DMS79 treated with DMSO at 0.1 percent for 48 hours (cell line): ENCODE measurements at places on chromosomes 6 and 20.

GRCh38 chr6:150443621-150444020, 74.8 kb downstream of the IYD start:
- DNase-seq, result no peak

GRCh38 chr20:23048283-23049200, 930 bp downstream of the THBD start:
- DNase-seq, result peak; percentile 44

- no peak for DNase-seq
Measured at GRCh38 chr6:52337633-52338290, 24.2 kb upstream of the PAQR8 start.

GRCh38 chr6:20538131-20538662, 3.9 kb downstream of the CDKAL1 start:
- no peak for DNase-seq

- DNase-seq, result peak; percentile 32
Measured at GRCh38 chr6:56764081-56764566, 121.4 kb upstream of the DST start.

GRCh38 chr6:104460738-104461483, 398.8 kb downstream of the HACE1 start:
- DNase-seq, result no peak

GRCh38 chr6:17149571-17149970, 47.7 kb downstream of the STMND1 start:
- no peak for DNase-seq

GRCh38 chr20:58715391-58715800, 22.8 kb downstream of the NPEPL1 start:
- DNase-seq, result no peak

GRCh38 chr20:60171313-60171712, 213.1 kb downstream of the CDH26 start:
- DNase-seq, result no peak

DNA sequence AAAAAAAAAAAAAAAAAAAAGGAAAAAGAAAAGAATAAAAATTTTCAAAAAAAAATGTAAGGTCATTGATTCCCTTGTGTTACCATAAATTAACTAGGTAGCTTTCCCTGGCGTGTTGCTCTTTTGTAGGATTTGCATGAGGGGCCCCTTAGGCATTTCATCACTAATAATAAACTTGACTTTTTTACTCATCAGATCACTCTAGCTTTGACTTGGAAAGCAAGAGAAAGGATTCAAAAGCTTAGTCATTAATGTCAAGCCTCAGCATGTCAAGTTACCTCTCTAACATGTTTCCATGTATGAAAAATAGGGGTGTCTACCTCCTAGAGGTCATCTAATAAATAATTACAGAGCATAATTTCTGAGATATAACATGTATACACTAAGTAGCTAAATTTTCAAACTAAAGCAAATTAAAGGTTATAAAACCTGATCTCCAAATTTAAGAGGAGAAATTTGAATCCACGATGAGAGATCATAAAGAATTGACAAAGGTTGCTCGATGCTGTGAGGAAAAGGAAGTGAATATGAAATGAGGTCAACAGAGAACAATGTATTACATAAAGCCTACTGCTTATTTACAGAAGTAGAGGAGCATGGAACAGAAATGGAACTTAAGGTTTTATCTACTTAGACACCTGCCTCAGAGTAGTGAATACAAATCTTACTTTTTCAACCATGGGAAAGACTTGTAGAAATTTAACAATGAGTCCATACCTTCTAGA, 86.8 kb downstream of the ARHGAP18 start:
- DNase-seq, result no peak

GRCh38 chr6:152952866-152953509, 29.9 kb downstream of the FBXO5 start:
- no peak for DNase-seq

DNA sequence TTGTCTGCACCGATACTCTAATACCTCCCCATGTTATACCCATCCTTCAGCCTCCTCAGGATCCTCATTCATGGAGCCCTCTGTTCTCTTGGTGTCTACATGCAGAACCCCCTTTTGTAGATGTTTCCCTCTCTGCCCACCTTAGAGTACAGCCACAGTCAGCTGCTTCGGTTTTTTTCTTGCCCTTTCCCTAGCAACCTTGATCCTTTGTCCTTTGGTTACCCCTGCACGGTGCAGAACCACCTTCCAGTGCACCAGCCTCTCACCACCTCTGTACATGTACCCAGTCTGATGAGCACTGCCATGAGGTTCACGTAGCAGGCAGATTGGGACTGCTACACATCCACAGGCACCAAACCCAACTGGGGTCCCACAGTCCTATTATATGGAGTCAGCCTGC, 7.3 kb downstream of the VPS16 start:
- DNase-seq, result no peak

DNA sequence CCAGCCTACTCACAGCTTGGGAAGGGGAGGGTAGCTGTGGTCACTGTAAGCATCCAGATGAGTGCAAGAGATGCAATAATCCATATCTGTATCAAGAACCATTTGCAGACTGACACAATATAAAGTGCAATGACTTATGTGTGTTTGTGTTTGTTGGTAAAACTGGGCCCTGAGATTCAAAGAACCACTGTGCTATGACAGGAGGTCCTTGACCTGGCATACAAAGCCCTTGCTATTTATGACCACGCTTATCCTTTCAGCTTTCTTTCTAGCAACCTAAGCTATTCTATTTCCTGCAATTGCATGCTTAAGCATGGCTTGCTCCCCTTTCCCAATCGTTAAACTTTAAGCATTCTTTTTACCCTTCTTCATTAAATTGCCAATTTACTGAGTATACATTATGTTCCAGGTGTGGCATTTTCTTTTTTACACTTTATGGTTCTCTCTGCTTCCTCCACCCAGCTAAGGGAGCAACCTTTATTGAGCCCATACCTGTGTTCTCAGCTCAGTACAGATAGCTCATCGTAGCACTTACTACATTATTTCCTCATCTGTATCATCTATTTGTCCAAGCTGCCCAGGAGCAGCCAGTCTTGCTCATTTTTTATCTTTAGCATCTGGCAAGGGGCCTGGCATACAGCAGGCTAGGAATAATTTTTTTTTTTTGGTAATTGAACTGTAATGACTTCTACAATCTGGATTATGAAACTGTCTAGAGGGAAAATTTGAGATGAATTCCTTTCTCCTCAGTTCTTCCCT, 3.5 kb downstream of the MCUR1 start:
- no peak for DNase-seq
